ENCODE measurements at places on chromosomes 12 and 14.

GRCh38 chr12:116803013-116803736, 65.1 kb downstream of the RNFT2 start:
- no peak for DNase-seq

DNA sequence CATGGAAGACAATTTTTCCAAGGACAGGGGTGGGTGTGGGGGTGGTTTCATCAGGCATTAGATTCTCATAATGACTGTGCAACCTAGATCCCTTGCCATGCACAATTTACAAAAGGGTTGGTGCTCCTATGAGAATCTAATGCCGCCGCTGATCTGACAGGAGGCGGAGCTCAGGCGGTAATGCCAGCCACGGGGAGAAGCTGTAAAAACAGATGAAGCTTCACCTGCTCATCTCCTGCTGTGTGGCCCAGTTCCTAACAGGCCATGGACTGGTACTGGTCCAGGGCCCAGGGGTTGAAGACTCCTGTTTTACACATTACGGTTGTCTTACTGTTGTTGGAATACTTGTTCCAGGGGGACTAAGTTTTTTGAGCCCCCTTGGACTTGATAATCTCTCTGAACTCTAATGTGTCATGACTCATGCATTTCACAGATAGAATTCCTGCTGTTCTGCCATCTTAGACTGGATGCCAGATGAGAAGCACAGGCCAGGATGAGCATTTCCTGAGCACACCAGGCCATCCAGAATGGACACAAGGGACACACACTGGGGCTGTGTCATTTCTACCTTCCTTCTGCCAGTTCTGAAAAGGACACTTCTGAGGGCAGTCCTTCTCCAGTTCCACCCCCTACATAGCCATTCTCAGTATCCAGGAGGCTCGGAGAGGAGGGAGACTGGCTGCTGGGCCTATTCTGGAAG, 5.8 kb downstream of the PLEKHD1 start:
- no peak for DNase-seq

DNA sequence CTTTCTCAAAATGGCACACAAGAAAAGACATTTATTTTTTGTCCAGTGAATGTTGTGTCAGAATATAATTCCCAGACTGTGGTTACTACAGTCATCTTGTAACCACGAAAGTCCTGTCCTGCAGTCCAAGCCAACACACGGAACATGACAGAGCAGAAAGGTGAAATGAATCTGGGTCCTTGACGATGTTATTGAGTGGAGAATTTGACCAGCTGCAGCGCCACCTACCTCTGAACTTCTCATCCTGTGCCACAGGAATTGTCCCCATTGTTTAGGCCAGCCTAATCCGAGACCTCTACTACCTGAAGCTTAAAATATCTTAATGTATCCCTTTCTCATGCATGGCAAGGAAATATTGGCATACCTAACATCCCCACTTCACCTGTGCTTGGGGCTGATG, 64.1 kb upstream of the OTX2 start:
- no peak for DNase-seq

DNA sequence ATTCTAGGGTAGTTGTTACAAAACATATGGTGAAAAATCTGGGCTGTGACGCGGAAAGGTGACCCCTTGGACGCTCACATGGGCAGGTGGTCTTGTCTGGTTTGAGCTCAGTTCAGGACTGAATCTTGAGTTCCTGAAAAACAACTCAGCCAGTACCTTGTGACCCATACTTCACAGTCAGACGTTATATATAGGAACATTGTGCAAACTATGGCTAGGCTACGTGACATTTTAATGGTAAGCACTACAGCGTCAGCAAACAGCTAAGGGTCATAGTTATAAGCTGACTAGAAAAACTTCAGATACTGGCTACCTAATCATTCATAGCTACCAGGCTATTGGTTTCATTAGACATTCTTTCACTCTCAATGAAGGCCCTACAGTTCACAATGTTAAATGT, 14.8 kb upstream of the EDDM3A start:
- no peak for DNase-seq

DNA sequence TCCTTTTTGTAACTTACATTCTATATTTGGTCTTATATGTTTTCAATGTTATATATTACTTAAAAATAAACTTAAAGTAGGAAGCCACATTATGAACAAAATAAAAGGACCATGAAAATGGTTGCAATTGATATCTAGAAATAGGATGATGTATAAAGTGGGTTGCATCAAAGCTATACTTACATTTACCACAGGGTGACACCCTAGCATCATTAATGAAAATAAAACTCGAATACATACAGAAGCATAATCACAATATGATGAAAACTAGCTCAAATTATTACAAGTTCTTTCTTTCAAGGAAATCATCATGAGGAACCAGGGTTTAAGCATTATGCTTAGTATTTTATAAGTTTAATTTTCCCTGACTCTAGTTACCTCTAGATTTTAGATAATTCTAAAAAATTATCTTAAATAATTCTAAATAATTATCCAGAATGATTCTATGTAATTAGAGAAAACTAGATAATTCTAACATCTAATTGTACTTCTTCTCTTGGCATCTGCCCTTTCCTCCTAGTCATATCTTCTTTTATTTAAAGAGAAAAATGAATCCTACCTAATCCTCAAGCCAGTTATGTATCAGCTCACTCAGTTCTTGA, 31.2 kb downstream of the TAS2R7 start:
- DNase-seq: no peak

DNA sequence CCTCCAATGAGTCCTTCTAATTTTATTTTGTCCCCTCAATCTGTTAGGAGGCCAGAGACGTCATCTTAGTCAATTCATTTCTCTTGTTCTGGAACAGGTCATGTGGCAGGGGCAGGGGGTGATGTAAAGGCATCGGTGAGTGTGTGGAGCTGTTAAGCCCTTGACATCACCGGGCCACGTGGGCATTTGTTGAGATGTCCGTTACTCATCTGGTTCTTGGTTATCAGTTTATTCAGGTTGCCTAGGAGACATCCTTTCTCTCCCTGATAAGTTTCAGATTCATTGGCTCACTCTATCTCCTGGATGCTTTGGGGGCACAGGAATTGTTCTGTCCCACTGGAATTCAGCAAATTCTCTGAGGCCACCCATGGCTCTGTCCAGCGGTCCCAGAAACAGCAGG, 33.6 kb upstream of the SEL1L start:
- DNase-seq: no peak

- DNase-seq: no peak
Observed at GRCh38 chr12:75553836-75554555, 42.6 kb upstream of the KRR1 start.

- no peak for DNase-seq
Observed at GRCh38 chr14:33040372-33041140, 101.9 kb downstream of the NPAS3 start.

- DNase-seq: no peak
Observed at GRCh38 chr14:74978416-74978947, 23.1 kb upstream of the PGF start.

DNA sequence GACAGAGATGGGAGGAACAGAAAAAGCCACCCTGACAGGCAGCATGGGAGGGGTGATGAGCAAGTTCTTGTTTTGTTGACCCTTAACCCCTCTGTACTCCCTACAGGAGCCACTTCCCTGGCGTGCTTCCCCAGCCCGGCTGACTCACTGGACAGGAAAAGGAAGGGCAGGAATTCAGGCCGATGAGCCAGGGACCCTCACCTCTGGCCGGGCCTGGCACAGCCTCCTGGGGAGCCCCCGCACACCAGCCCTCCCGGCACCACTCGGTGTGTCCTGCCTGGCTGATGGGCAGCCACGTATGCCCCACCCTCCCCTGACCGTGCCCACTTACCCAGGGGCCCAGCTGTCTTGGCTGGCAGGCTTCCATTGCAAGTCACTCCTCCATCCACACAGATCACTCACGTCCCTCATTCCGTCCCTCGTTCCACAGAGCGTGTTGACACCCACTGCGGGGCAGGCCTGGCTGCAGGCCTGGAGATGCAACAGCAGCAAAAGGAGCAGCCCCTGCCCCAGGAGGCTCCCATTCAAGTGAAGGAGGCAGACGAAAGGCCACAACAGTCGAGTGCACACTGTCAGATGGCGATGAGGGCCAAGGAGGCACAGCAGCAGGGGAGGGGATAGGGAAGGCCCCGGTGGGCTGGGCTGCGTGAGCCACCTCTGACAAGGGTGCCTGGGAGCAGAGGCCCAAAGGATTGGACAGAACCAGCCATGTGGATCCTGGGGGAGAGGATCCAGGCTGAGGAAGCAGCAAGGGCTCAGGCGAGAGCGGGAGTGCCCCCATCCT, 19.7 kb upstream of the CD9 start:
- no peak for DNase-seq

- no peak for DNase-seq
Observed at GRCh38 chr12:57099766-57100165, 10.9 kb downstream of the NAB2 start.

DNA sequence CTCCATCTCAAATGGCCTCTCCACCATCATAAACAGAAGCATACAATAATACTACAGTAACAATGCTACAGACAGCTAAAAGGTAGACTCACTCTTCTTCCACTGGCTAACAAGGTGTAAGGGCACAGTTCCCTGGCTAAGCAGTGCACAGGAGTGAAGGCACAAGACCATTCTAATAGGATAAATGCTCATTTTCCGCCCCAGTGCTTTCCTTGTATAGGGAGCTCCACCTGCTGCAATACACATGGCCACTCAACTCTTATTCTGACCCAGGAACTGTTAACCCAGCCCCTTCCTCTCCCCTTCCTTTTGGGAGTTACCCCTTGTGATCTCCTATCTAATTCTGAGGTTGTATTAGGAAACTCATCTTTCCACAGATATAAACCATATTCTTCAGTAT, 124.6 kb downstream of the KCNK10 start:
- no peak for DNase-seq

DNA sequence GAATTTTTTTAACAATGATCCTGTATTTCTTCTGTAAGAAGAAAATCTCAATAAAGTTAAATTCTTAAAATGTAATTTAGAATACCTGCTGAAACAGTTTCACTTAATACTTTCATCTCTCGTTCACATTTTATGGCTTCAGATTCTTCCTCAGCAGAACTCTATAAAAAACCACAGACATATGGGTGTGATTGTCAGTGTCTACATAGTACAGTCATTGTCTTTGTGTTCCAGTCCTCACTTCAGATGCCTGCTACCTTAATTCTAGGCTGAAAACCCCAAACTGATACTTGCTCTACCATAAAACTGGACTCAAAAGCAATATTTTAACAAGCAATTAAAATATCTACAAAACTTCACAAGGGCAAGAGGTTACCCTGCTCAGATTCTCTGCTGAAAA, 71.8 kb downstream of the DNAI7 start:
- DNase-seq: no peak

GRCh38 chr14:73884438-73885190, 2.0 kb upstream of the ZNF410 start:
- DNase-seq: no peak

GRCh38 chr14:105885561-105886320, 359.4 kb downstream of the TMEM121 start:
- DNase-seq: no peak

- peak; percentile 52 for DNase-seq
Observed at GRCh38 chr12:54984658-54985376, at the start of gene TESPA1. Gene TESPA1 (minus strand): TSS chr12:54984762. CDS start chr12:54974562, 10,200 bp downstream.

- DNase-seq: no peak
Observed at GRCh38 chr12:85872497-85873091, 1.5 kb upstream of the NTS start.

DNA sequence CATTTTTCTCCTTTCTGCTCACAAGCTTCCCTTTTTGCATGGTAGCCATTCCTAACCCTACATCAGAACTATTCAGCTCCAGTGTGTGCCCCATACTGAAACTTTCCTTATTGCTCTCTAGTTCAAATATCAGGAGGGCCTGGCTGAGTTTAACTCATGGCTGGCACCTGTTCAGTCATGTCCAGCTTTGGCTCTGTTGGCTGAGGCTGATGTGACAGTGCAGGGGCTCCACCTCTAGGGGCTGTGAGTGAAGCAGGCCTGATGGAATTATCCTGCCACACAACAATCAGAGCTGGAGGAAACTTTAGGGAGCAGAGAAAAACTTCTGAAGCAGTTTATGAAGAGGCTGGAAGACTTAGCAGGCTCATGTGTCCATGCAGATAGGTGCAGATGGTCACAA, 8.5 kb downstream of the COQ6 start:
- DNase-seq: no peak

DNA sequence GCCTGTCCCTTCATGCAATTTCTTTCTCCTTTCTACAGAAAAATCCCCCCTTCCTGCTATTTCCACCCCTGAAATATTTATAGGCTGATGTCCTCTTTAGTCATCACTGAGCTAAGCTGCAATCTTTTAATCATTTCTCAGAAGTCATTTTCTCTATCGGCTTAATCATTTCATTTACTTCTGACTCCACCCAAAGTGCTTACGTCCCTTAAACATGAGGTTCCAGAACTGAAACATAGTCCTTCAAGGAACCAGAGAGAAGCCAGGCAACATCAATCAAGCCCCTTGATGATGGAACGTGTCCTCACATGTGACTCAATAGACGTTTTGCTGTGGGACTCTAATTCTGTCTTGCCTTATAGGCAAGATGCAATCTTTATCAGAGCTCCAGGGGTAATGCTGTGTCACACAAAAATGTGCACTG, 148.7 kb upstream of the KRR1 start:
- DNase-seq: no peak

GRCh38 chr12:29572938-29573337, 75.5 kb upstream of the OVCH1 start:
- no peak for DNase-seq

DNA sequence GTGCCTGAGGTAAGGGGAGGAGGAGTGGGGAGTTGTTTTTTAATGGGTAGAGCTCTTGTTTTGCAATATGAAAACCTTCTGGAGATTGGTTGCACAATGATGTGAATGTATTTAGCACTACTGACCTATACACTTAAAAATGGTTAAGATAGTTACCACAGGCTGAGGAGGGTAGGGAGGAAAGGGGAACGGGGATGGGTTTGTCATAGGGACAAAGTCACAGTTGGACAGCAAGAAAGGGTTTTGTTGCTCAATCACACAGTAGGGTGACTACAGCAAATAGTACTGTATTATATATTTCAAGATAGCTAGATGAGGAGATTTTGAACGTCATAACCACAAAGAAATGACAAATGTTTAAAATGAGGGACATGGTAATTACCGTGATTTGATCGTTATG, 1562.4 kb downstream of the AACS start:
- no peak for DNase-seq

- DNase-seq: no peak
Observed at GRCh38 chr12:99043319-99043914, 398.3 kb downstream of the APAF1 start.

GRCh38 chr12:95998611-95999286, 2.6 kb upstream of the HAL start:
- DNase-seq: peak; percentile 4

DNA sequence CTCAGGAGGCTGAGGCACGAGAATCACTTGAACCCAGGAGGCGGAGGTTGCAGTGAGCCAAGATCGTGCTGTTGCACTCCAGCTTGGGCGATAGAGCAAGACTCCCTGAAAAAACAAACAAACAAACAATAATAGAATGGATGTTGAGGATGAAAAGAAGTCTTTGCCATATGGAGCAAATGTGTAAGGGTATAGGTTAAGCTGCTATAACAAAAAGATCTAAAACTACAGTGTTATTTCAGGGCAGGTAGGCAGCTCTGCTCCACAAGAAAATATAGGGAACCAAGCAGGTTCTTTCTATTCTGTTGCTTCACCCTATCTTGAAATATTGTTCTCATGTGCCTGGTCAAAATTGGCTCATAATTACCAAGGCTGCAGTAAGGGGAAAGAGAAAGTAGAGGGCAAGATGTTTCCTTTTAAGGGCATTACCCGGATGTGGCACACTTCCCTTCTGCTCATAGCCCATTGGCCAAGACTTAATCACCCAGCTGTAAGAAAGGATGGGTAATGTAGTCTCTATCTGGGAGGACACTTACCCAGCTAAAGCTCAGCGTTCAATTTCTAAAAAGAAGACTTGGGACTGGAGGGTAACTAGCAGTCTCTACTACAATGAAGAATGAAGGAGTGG, 23.5 kb downstream of the SDSL start:
- DNase-seq: no peak

- no peak for DNase-seq
Observed at GRCh38 chr12:104501660-104502059, 44.9 kb downstream of the CHST11 start.

All from stimulated activated CD8-positive, alpha-beta memory T cell treated with anti-CD3 and anti-CD28 coated beads, Interleukin-4, amount 100 ng/mL, for 1 hour (primary cell).